Osteocyte (in vitro differentiated cells): ENCODE measurements at places on chromosomes 5 and 9. TPM values are rescaled to one million over a fixed set of nuclear protein-coding genes. Genes with fewer than 3 reads are reported as not detected.

The ARID3C gene
- total RNA-seq: not detected in 2 replicates

The RIOK2 gene
- total RNA-seq: 23.4 and 33.7 TPM in 2 replicates

DNA sequence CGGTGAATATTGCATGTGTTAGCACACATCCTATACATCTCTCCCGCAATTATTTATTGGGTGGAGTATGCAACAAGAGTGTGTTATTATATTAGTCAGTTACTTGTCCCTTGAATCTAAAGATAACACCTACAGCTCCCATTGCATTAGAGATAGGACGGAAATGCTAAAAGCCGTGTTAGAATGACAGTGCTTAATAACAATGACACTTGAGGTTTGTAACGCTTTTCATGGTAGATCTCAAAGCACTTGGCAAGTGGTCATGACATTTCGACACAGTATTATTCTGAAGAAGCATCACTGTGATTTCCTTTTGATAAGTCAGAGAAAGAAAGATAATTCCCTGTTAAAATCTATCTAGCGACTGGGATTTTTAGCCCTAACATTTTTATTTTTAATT, 33.4 kb upstream of the TRIO start:
- no peak for DNase-seq

DNA sequence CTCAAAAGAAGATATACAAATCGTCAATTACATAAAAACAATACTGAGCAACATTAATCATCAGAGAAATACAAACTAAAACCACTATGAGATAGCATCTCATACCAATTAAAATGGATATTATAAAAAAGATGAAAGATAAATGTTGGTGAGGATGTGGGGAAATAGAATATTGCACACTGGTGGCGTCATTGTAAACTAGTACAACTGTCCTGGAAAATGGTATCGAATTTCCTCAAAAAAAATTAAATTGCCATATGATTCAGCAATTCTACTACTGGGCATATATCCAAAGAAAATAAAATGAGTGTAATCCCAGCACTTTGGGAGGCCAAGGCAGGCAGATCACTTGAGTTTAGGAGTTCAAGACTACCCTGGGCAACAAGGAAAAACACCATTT, 326.0 kb upstream of the FTMT start:
- no peak for DNase-seq

GRCh38 chr5:22056601-22057000, 796.5 kb downstream of the CDH12 start:
- DNase-seq: no peak

DNA sequence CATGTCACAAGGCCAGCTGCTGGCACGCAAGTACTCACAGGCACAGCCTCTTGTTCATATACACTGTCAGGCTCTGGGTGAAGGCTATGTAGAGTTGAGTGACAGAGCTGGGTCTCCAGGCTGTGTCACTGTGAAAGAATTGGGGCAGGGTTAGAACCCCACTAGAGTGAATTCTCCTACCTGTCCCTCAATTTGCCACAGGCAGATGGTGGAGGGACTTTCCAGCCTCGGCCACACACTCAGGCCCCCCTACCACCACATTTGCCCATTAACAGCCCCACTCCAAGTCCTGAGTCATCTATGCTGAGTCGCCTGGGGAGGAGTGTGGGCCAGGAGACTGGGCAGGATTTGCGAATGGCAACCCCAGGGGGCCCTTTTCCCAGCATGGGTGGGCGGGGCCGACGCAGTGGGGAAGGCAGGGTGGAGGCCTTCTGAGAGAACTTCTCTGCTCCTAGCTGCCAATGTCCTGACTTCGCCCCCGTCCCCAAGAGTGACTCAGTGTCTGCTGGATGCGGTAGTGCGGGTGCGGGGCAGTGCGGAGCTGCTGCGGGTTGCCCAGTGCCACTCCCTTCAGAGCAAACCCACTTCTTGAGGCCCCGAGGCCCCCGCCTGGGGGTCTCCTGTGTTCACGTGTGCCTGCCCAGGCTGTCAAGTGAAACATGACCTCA, 50.3 kb upstream of the PSD2 start:
- peak; percentile 95 for DNase-seq
